Fibroblast of skin of right quadriceps (primary cell): ENCODE measurements at places on chromosomes 2 and 18.
A peak's percentile ranks its signal among the peaks of the same experiment; 100 is the strongest.

GRCh38 chr2:16148632-16149348, 208.4 kb downstream of the MYCN start:
- no peak for DNase-seq

GRCh38 chr2:171404719-171405118, 29.1 kb downstream of the METTL8 start:
- DNase-seq = no peak

DNA sequence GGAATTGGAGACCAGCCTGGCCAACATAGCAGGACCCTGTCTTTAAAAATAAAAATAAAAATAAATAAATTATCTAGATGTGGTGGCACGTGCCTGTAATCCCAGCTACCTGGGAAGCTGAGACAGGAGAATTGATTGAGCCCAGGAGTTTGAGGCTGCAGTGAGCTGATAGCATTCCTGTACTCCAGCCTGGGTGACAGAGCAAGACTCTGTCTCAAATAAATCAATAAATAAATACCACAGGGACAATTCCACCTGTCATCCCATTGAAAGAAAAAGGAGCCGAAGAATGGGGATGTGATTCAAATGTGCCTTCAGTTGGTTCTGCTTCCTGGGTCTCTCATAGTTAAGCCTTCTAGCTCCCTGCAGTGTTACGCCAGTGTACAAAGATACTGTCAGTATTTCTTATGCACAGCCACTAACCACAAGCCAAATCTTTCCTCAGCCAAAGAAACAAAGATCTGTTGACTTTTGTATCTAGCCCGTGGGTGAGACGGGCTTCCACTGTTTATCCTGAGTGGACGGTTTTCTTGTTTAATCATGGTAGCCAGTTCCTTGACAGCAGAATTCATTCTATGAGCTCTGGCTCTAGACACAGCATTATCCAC, 12.6 kb downstream of the LGALSL start:
- no peak for DNase-seq

DNA sequence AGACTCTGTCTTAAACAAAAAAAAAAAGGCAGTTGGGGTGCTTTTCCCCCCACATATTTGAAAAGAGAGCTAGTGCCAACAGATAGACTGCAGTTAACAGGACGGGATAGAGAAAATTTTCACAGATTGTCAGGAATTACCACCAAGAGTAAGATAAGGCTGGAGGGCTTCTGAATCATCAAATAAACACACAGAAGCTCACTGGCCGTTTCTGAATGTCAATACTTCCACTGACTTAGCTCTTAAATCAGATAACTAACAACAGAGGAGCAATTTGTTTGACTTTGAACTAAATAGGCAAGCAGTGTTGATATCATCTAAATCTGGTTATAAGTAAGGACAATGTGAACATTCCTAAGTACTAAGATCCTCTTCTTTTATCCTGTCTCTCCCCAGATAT, 34.7 kb downstream of the PIEZO2 start:
- DNase-seq = no peak

DNA sequence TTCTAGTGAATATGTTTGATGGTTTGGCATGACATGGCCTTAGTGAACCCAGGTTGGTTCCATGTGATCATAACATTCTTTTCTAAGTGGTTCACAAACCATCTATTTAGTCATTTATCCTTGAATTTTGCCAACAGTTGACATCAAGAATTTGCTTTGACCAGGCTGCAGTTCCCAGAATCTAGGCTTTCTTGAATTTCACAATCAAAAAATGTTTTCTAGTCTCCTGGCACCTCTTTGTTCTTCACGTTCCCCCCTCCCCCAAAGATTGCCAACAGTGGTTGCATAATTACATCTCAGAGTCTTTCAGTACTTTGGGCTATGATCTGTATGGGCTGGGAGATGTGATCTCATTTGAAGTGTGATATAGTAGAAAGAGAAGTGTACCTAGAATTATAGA, 124.0 kb downstream of the GATA6 start:
- DNase-seq = peak; percentile 6

GRCh38 chr2:95060446-95061118, 35.1 kb downstream of the MAL start:
- no peak for DNase-seq

DNA sequence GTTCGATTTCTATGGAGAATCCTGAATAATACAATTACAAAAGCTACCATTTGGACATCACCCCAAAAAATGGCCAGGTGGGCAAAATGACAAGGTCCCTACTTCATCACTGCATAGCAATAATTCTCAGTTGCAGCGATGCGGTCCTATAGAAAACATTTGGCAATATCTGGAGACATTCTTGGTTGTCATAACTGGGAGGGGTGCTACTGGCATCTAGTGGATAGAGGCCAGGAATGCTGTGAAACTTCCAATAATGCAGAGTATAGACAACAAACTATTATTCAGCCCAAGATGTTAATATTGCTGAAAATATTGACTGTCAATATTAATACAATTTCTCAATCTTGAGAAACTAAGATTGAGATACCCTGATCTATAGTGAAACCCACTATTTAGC, 637.8 kb upstream of the PKDCC start:
- DNase-seq = no peak

DNA sequence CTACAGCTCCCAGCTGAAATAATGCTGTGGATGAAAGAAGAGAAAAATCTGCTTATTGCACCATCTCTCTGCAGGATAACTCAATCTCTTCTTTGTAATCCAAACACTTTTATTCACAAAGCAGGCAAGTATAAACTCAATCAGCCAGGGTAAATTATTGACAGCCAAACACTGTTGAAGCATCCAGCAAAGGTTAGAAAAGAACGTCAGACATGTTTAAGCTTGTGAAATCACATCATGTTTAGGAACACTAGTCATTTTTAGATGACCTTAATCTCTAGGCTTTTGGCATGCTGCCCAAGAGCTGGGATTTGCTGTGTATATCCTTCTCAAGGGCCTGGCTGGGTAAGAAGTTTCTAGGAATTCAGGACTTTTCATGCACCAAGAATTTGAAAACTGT, 1148.1 kb upstream of the FANCL start:
- peak; percentile 64 for DNase-seq

DNA sequence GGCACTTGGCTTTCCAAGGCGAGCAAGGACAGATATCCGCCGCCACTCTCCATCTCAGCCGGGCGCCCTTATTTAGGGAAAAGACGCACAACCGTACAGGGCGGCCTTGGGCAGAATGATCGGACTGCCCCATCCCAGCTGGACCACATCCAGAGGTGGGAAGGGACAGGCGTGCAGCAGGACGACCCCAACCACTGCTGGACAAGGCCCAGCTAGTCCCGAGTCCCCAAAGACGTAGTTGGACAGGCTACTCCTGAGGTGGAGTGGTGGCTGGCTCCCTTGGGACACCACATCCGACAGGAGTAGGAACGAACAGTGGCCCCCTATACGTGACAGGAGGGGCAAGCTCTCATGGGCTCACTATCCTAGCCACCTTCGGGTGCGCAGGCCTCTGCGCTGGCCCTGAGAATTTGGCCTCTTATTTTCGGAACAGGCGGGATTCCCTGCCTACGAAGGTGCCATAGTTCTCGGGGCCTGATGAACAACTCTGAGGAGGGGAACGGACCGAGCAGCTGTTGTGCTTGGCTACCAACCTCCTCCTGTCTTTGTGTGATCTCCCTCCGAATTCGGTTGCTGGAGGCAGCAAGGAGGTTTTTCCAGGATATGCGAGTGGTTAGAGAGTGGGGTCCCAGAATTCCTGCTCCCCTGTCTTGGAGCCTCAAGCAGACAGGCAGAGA, 2.3 kb downstream of the FEV start:
- no peak for DNase-seq

DNA sequence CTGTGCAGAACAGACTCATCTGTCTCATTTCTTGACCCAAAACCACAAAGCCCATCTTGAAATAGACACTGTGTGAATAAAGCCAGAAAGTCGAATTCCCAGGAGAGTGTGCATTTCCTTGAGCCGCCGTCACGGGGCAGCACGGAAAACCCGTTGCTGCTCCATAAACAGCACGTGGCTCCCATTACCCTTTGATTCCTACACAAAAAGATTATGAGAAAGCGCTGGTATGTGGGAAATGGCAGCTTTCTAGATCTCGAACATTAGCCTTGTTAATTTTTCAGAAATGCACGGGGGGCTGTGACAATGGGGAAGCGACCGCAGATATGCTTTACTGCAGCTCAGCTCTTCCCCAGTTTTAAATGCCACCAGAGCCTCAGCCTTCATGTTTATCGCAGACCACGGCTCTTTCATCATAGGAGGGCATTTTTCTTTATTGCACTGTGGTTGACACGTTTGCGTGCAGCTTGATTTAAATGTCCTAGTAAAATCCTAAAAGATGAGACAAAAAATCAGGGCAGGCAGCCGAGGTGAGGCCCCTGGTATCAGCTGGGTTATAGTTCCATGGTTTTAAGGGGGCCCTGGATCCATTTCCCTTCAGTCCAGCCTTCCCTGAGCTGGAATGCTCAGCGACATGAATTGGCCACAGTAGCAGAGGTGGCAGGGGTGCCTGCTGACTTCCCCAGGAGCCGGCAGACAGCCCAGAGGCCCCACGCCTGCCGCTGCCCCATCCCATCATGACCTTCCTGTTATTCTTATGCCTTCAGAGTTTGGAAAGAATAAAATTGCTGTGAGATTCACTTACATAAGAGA, 249.3 kb downstream of the NDUFA10 start:
- DNase-seq = peak; percentile 52

GRCh38 chr2:66696886-66697285, 262.0 kb downstream of the MEIS1 start:
- DNase-seq = no peak

DNA sequence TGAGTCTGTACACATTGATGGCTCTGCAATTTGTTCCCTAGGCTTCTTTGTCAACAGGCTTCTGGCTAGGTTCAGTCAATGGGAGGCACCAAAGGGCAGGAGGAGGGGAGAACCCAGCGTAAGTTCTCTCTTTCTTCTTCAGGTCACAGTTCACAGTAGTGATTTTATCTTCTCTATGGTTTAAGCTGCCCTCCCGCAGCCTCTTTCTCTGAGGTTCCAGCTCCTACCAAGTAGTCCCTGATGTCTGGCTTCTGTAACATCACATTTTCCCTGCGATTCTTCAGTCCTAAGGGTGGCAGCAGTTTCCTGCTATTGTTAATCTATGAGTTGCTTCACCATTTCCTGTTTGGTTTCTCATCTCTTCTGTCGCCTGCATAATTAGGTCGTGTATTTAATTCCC, 107.4 kb downstream of the CPO start:
- DNase-seq = peak; percentile 52

- DNase-seq = no peak
Observed at GRCh38 chr2:74884866-74885265, 50.9 kb downstream of the HK2 start.

GRCh38 chr2:42523341-42523740, 29.6 kb upstream of the KCNG3 start:
- no peak for DNase-seq

DNA sequence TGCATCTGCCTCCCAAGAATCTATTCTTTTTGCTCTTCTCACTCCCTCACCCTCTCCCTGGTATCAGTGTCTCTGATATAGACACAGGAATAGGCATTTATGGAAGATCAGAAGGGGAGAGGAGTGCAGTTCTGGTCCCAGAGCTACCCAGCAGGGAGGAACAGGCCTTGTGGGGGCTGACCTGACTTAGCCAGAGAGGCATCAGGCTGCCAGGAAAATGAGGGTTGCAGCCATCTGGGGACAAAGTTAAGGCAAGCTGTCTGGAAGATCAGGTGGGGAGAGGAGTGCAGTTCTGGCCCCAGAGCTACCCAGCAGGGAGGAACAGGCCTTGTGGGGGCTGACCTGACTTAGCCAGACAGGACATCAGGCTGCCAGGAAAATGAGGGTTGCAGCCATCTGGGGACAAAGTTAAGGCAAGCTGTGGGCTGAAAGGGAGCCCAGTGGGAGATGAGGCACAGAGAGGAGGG, 69.9 kb upstream of the HK2 start:
- no peak for DNase-seq

DNA sequence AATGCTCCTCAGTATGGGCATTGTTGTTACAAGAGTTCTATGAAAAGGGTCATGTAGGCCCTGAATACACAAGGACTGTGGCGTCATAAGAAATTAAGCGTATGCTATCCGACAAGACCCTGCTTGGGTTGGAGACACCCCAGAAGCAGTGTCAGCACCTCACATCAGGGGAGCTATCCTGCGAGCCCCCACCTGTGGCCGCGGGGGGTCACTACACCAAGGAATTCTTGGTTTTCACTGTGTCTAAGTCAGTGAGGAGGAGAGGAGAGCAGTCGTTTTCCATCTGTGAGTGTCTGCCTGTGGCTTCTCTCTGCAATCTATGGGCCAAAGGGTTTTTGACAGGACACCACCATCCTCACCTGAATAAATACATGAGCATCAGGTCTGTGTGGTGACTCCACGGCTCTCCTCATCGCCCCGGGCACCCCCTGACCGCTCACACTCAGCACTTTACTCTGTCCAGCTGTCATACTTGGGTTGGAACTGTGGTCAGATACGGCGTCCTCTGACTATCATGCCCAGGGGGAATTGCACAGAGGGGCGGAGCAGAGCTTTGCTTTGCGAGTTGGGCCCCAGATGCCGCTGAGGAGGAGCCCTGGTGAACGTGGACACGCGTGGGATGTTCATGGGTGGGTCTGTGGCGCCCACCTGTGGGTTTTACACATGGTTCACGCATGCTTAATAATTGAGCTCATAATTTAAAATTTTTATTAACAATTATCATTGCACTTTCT, 235.5 kb downstream of the MYT1L start:
- no peak for DNase-seq

DNA sequence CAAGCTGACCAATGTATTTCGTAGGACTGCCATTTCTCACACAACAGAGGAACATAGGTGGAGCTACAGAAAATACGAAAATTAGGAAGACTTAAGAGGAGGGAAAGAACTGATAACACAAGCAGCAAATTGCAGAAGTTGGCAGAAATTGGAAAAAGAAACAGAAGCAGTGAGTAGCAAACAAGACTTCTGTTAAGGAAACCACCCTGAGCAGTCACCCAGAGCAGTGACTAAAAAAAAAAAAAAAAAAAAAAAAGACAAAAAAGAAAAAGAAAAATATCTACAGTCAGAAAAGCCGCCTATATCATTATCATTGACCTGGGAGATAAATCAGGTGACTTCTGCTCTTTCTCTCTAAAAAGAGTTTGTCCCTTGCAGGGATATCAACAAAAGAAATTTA, 21.4 kb downstream of the STK17B start:
- DNase-seq = no peak

DNA sequence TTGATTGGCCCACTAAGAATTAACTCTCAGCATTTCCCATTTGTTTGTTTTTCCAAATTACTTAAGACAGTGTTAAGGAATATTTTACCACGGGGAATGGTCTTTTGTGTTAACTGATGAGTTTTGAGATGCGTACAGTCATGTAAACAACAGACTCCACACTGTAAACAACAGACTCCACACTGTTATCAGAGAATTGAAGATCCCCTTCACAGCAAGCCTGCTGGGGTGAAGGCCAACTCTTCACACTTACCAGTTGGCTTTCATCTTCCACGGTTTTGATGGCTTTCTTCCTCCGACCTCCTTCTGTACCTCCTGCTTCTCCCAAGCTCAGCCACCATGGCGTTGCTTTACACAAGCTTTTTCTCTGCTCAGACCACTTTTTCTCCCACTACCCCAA, 166.8 kb downstream of the TMEM200C start:
- DNase-seq = no peak

GRCh38 chr2:1051075-1051474, 100.4 kb downstream of the SNTG2 start:
- peak; percentile 41 for DNase-seq

GRCh38 chr2:210228586-210228985, 3.3 kb upstream of the ACADL start:
- no peak for DNase-seq

GRCh38 chr2:182553483-182553882, 126.6 kb upstream of the PDE1A start:
- DNase-seq = no peak

- no peak for DNase-seq
Observed at GRCh38 chr2:176083796-176084261, at the start of gene EVX2. Gene EVX2, minus strand, starts transcription at chr2:176083962. Its CDS starts 186 bp downstream, at chr2:176083776.
